ENCODE measurements at places on chromosomes 3 and 15.

DNA sequence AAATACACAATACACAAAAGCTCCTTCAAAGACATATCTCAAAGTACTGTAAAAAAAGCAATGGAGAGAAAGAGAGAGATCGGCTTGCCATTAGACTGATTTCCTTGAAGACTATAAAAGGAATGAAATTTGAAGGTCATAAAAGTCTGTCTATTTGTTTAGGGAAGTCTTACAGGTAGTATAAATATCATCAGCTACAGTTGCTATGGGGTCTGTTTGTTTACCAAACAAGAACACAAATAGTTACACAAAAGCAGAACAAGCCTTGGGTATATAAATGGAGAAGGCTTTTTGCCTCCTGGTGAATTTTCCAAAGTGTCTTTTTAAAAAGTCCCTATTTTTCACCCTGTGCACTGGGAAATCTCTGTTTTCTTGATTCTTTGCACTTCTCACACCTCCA is 552.3 kb downstream of the FOXP1 start:
- H3K36me3 ChIP-seq, result peaks cover 93% of the 10 kb centered on the region
- H3K4me1 ChIP-seq, result peaks cover 54% of the 10 kb centered on the region
- DNase-seq, result no peak
- H3K4me3 ChIP-seq, result no peak overlapping the region
- peak overlapping the region; percentile 61 for H3K27ac ChIP-seq

DNA sequence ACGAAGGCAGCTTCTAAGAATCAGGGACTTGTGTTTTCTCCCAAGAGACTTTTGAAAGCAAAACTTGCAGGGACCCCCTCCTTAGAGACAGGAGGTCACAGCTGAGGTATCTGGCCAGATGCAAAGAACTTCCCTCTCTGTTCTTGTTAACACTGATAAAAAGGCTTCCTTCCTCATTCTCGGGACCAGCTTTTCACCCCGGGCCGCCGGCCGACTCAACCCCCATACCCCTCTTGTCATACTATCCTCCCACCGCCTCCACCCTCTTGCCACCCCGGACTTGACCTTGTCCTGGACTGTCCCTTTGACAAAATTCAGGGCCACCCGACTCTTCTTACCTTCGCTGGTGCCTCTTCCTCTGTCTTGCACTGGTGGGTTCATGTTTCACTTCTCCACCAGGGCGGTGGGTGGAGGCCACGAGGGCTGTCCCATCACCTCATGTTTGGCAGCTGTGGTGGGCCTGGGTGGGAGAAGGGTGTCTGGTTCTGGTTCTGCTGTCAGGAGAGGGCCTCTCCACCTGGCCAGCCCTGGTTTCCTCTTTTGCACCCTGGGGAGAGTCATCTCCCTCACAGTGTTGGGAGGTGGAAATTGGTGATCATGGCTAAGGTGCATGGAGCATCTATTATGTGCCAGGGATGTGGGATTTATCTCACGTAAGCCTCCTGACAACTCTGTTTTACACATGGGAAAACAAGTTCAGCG is 32.5 kb downstream of the BHLHE40 start:
- H3K36me3 ChIP-seq, result no peaks in the 10 kb centered on the region
- H3K27me3 ChIP-seq, result peaks cover 5% of the 10 kb centered on the region
- DNase-seq, result no peak
- no peak overlapping the region for H3K27ac ChIP-seq
- no peak overlapping the region for H3K4me3 ChIP-seq

DNA sequence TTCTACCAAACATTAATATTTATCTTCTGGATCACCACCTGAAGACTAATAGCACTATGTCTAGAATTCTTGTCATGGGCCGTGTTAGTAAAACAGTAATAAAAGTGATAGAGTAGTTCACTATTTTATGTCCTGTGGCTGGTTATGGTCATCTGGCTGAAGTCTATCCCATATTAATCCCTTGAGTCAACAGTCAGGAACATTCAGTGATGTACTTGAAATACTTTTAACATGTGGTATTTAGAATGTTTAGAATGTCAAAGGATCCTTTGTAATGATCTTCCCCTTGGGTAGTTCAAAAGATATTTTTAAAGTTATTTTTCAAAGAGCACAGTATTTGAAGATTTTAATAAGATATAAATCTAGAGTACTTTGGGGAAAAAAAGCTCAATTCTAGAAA is 117.0 kb downstream of the MBNL1 start:
- H3K4me3 ChIP-seq, result no peak overlapping the region
- no peak overlapping the region for H3K27ac ChIP-seq
- no peaks in the 10 kb centered on the region for H3K27me3 ChIP-seq
- H3K4me1 ChIP-seq, result peaks cover 6% of the 10 kb centered on the region

DNA sequence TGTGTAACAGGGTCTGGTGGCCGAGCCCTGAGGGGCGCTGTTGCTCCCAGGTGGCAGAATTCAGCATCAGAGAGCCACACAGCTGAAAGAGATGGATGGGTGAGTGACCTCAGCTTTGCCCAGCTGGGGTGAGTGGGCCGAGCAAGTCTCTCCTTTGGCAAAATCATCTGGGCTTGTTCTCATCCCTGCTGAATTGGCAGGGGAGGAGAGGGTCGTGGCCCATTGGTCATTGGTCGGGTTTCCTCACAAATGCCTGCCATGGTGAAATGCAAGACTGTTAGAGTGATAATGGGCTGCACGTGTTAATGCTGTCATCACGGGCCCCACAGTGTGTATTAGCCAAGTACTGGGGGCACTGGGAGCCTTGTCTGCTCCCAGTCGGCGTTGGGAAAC is 15.9 kb downstream of the ABHD2 start:
- DNase-seq, result no peak
- peak overlapping the region; percentile 27 for H3K4me3 ChIP-seq
- H3K4me1 ChIP-seq, result peaks cover 81% of the 10 kb centered on the region
- H3K36me3 ChIP-seq, result peaks cover 9% of the 10 kb centered on the region
- H3K27me3 ChIP-seq, result no peaks in the 10 kb centered on the region

DNA sequence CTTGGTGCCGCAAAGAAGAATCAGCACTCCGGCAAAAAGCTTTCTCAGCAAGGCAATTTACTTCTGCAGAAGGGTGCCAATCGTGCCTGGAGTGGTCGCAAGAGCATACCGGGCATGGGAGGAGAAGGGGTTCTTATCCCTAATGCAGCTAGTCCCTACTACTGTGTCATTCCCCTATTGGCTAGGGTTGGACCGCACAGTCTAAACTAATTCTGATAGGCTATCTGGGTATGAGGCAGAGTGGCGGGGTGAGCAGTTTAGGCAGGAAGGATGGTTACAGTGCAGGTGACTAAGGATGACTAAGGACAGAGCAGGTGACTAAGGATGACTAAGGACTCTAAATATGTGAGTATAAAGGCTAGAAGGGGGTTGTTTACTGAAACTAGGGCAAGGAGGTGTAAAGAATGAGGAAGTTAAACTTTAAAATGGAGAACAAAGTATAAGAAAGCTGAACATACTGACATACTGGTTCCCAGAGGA is 52.9 kb downstream of the PGBD4 start:
- no peak overlapping the region for H3K4me3 ChIP-seq
- peaks cover 3% of the 10 kb centered on the region for H3K4me1 ChIP-seq
- peaks cover 88% of the 10 kb centered on the region for H3K36me3 ChIP-seq
- DNase-seq, result no peak
- H3K27me3 ChIP-seq, result no peaks in the 10 kb centered on the region
- no peak overlapping the region for H3K27ac ChIP-seq

DNA sequence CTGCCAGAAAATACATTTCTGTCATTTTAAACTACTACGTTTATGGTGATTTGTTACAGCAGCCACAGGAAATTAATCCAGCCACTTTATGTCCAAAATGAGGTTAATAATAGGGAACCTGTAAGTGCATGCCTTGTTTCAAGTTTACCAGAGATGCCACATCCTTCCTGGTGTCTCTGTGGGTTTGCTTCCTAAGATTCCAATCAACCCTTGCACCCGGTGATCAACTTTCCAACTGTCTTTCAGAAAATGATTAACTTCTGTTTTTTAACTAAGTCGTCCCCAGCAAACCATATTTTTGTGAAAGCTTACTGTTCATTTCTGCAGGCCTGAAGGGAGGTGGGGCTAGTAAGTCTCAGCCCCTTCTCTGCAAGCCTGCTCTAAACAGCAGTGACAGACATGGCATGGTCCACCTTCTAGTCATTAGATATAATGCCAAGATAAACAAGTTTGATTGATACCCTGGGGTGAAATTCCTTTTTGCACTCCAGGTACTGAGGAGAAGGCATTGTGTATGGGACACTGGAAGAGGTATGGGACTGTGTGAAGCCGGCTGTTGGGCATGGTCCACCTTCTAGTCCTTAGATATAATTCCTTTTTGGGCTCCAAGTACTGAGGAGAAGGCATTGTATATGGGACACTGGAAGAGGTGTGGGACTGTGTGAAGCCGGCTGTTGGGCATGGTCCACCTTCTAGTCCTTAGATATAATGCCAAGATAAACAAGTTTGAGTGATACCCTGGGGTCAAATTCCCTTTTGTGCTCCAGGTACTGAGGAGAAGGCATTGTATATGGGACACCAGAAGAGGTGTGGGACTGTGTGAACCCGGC is 11.1 kb upstream of the TMC3 start:
- H3K36me3 ChIP-seq, result peaks cover 7% of the 10 kb centered on the region
- no peak overlapping the region for H3K27ac ChIP-seq
- H3K27me3 ChIP-seq, result no peaks in the 10 kb centered on the region
- no peak for DNase-seq

DNA sequence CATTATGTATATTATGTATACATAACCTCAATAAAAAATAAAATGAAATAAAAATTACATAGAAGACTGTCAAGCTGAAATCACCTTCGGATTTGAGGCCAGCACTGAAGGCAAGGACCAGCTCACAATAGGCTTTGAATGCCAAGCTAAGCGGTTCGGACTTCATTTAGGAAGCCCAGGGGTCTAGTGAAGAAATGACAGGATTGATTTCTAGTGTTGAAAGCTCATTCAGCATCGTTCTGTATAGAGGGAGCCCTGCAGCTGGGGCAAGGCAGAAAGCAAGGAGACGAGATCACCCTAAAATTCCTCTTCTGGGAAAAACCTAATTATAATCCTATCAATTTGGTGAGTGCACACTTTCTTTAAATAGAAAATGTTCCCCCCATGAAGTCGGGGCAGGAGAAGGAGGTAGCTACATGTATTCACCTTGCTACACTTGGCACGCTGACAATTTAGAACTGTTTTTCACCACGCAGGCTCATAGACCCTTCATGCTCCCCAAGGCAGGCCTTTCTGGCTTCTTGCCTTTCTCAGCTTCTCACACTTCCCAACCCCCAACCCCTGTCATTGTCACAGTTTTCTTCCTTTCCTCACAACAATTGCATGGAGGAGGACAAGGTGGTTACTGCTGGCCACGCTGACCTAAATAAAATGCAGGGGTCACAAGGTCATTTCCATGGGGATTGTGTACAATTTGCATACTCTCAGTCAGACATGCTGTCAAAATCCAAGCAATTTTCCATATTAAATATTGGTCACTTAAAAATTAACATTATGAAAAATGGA is 44.4 kb upstream of the SSR3 start:
- peak; percentile 4 for DNase-seq
- H3K4me1 ChIP-seq, result peaks cover 34% of the 10 kb centered on the region
- H3K4me3 ChIP-seq, result no peak overlapping the region

DNA sequence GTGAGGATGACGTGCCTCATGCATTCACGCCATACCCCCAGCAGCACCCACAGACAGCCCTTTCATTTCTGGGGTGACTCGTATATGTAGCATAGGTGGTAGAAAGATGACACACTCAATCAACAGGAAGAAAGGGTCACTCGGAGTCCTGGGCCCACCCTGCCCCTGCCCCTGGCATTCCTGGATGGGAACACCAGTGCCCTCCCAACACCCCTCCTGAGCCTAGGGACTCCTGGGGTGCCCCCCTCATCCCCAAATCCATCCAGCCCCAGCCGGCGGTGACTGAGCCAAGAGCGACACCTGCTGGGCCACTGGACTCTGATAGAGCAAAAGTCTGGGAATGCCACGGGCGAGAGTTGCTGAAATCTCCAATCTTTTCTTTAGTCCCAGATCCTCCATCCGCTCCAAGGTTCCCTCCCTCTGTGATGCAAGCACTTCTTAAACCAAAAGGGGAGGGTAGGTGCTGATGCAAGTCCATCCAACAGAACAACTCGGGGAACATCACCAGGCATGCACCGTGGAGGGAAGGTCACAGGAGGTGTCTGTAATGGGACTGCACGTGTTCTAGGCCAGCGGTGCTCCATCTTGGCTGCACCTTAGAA is 31.1 kb downstream of the ACAN start:
- no peak overlapping the region for H3K27ac ChIP-seq
- H3K27me3 ChIP-seq, result peaks cover 14% of the 10 kb centered on the region
- DNase-seq, result peak; percentile 62
- H3K4me3 ChIP-seq, result no peak overlapping the region

DNA sequence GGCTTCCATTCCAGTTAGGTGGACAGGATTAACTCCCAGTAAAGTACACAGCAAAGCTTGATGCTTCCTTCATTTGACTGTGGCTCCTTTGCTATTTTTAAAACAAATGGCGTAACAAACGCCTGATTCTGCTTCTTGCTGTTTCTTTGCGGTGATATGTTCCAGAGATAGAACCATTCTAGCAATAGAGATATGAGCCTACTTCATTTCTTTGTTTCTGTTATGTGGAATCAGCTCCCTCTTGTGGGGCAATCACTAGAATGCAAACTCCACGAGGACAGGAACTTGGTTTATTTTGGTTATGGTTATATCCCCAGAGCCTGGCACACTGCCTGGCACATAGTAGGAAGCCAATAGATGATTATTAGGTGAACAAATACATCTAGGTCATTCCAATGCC is 122.6 kb upstream of the SLC6A11 start:
- H3K27me3 ChIP-seq, result peaks cover 48% of the 10 kb centered on the region
- H3K4me3 ChIP-seq, result no peak overlapping the region
- H3K36me3 ChIP-seq, result no peaks in the 10 kb centered on the region
- DNase-seq, result no peak

DNA sequence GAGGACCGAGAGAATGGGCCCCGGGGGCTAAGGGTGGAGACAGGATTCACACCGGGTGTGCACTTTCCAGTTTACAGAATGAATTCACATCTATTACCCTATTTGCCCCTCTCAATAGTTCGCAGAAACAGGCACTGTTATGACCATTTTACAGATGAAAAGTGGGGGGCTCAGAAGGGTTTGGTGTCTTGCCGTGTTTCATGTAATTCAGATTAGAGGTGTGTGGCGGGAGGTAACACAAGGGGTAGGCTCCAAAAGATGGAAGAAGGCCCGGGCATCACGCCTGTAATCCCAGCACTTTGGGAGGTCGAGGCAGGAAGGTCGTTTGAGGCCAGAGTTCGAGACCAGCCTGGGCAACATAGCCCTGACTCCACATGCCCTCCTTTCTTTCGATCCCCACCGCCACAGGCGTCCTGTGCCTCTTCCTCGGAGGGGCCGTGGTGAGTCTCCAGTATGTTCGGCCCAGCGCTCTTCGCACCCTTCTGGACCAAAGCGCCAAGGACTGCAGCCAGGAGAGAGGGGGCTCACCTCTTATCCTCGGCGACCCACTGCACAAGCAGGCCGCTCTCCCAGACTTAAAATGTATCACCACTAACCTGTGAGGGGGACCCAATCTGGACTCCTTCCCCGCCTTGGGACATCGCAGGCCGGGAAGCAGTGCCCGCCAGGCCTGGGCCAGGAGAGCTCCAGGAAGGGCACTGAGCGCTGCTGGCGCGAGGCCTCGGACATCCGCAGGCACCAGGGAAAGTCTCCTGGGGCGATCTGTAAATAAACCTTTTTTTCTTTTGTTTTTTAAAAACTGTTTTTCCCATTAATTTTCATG is 3.4 kb downstream of the DUOXA2 start:
- H3K4me1 ChIP-seq, result peaks cover 31% of the 10 kb centered on the region
- H3K36me3 ChIP-seq, result no peaks in the 10 kb centered on the region
- H3K27me3 ChIP-seq, result peaks cover 95% of the 10 kb centered on the region
- no peak for DNase-seq

All from nephron progenitor cell (in vitro differentiated cells).